Lung microvascular endothelial cell (primary cell): ENCODE measurements at places on chromosomes 4 and X.

- no peak for DNase-seq
These were observed 200.6 kb upstream of the PGRMC2 start for GRCh38 chr4:128488055-128488705.

DNA sequence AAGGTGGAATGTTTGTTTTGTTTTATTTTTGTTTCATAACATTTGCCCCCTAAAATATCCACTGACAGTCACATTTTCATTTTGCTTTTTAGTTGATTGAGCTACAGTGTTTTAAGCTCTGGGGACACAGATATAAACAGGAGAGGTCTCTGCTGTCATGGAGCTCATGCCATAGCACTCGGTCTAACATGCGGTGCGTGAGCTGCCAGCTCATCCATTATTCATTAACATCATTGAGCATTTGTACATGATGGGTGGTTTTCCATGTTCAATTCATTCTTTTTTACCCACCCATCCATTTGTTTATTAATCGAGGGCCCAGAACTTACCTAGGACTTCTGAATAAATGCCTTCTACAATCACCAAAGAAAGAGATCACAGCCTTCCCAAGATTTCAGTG, 150.1 kb upstream of the SFRP2 start:
- DNase-seq = no peak

GRCh38 chr4:2067446-2068197, 8.5 kb downstream of the NAT8L start:
- DNase-seq = no peak

DNA sequence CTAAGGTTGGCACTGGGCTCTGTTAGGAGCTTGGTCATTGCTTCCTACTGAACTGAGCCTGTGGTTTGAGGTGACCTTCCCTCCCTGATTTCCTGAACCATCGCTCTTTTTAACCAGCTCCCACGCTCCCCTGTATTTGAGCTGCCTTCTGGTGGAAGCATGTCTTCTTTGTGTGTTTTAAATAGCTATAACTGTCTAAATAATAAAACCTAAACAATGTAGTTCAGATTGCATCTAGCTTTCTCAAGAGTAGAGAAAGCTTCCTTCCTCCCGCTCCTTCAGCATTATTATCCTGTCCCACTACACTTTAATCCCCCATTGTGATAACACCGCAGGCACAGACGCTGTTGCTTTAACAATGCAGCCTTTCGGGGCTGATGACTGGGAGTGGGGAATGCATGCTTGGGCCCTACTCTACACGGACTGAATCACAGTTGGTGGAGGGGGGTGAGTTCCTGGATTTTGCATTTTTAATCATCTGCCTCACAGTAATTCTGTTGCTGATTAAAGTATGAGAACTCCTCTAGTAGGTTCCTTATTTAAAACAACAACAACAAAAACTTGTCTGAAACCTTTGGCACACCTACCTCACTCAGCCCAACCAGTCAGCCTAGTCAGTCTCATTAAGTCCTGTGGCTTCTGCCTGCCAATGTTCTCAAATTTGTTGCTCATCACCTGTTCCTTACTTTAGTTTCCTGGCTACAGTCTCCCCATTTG, 6.6 kb downstream of the SMS start:
- DNase-seq = peak; percentile 73

GRCh38 chr4:26937139-26937538, 76.5 kb downstream of the STIM2 start:
- DNase-seq = no peak

- no peak for DNase-seq
These were observed 186.5 kb upstream of the SLC7A11 start for GRCh38 chr4:138428611-138429010.

DNA sequence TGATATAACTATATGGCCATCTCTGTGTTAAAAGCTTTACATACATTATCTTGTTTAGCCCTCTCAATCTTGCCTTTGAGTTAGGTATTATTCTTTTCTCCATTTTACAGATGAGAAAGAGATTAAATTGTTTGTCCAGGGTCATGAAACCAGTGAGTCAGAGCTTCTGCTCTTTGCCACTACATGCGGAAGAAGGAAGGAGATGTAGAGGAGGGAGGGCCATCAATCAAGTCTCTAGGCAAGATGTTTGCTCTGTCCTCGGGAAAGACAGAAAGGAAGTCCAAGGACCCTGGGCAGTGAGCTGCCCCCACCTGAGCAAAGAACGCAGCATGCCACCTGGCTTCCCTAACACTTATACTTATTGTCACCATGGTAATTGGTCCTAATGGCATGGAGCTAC, 133.7 kb upstream of the IL1RAPL2 start:
- no peak for DNase-seq

DNA sequence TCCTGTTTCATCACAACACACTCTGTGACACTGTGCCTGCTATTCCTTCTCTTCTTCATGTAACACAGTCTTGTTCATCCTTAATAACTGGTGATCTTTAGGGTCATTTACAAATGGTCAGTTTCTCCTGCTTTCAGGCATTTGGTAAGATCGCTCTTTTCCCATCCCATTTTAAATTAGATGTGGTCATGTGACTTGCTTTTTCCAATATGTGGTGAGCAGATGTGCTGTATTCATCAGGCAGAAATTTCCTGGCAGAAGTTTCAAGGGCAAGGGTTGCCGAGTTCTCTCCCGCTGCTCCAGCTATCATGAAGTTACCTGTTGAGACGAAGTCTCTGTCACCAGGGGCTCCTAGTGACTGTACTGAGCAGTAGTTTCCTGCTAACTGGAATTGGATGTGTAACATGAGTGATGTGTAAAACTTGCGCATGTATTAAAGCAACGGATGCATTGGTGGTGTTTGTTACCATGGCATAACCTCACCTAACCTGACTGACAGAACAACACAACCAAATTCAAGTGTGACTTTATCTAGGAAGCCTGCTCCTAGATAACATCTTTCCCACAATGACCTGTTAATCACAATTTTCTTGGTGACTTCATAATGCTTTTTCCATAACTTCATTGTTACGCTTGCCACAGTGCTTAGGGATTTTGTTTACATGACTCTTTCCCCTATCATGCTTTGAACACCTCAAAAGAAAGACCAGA, 29.5 kb upstream of the BMPR1B start:
- no peak for DNase-seq

- no peak for DNase-seq
These were observed 15.7 kb upstream of the SLC10A4 start for GRCh38 chr4:48467442-48467841.

DNA sequence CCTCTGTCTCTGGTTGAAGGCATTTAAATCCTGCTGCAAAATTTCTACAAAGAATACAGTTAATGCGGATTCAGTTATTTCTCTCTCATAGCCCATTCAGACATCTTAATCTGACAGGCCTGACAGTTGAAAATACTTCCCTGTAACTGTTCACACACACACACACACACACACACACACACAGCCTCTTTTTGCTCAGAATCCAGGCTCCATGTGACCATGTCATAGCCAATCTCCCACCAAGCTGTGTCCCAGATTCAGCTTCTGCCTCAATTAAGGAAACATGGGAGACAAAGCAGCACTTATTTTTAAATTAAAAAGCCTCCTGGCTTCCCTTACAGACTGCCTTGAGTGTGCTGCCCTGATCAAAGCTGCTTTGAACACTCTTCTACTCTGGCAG, 49.3 kb upstream of the EFHC2 start:
- DNase-seq = no peak

GRCh38 chrX:7050271-7050670, 97.2 kb upstream of the STS start:
- DNase-seq = no peak

- DNase-seq = peak; percentile 62
These were observed 215.2 kb upstream of the PSAPL1 start for GRCh38 chr4:7649741-7650531.

DNA sequence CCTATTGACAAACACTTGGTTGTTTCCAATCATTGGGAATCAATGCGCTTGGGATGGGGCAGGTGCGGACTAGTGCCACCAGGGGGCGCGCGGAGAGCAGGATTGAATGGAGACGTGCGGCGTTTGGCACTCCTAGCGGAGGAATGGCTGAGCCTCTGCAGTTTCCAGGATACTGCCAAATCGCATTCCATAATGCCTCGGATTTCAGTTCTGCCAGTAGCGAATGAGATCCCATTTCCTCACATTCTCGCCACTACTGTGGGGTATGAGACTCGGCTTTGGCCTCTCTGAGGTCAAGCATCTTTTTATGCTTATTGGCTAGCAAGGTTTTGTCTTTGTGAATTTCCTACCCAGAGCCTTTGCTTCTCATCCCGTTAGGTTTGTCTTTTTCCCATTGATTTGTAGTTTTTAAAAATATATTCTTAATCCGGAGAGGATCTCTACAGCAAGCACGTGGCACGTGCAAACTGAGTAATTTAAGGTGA, 28.7 kb downstream of the CLDN34 start:
- peak; percentile 82 for DNase-seq

GRCh38 chr4:92031825-92032224, 271.9 kb upstream of the GRID2 start:
- no peak for DNase-seq

DNA sequence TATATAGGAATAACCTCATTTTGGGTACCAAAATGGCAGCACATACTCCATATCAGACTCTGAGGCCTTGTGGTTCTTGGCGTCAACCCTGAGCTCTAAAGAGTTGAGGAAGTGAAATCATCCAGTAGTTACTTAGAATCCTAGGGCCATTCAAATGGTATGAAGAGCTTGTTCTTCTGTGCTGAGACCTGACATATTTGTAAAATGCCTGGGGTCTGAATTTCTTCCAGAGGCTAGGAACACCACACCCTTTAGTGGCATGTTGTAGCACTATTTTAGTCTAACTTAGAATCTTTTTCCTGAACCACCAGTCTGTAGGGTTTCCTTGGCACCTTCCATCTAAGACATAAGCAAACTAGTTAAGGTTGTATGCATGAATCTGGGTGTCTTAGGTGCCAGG, 18.1 kb upstream of the GDPD2 start:
- DNase-seq = no peak

DNA sequence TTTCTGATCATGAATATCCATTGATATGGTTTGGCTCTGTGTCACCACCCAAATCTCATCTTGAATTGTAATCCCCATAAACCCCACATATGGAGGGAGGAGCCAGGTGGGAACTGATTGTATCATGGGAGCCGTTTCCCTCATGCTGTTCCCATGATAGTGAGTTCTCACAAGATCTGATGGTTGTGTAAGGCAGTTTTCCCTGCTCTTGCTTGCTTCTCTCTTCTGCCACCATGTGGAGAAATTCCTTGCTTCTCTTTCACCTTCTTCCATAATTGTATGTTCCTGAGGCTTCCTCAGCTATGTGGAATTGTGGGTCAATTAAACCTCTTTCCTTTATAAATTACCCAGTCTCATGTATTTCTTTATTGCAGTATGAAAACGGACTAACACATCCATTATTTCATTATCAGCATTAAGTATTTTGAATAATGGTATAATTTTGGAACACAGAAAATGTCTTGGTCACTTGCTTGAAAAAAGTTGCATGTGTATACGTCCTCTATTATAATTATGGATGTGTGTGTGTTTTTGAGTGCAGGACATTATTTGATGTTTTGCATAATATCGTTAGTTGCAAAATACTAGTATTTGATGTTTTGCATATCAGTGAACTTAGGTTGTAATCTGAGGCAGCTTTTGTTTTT, 334.6 kb downstream of the PCDH10 start:
- DNase-seq = no peak

GRCh38 chrX:104659005-104659744, 93.2 kb downstream of the IL1RAPL2 start:
- DNase-seq = no peak

DNA sequence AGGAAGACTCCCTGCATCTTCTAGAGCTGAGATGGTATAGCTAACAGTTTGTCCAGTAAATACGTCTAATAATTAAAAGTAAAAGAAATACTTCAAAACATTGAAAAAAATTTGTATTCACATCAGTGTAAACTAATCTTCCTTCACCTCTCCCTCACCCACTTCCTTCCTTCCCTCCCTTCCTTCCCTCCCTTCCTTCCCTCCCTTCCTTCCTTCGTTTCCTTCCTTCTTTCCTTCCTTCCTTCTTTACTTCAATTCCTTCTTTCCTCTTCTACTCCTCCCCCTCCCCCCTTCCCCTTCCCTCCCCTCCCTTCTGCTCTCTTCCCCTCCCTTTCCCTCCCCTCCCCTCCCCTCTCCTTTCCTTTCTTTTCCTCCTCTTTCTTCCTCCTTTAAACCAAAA, 103.7 kb downstream of the POU4F2 start:
- no peak for DNase-seq

- DNase-seq = no peak
These were observed 258.2 kb upstream of the JADE1 start for GRCh38 chr4:128551280-128551679.

GRCh38 chrX:1453951-1454785, 1.5 kb upstream of the ASMTL start:
- DNase-seq = peak; percentile 91

GRCh38 chr4:109608879-109609278, 48.8 kb downstream of the MCUB start:
- no peak for DNase-seq

- no peak for DNase-seq
These were observed 18.6 kb downstream of the RXFP1 start for GRCh38 chr4:158540125-158540907.

GRCh38 chr4:7786040-7786439, 153.6 kb downstream of the AFAP1 start:
- DNase-seq = no peak

GRCh38 chr4:157052429-157053040, 23.4 kb upstream of the GLRB start:
- no peak for DNase-seq

DNA sequence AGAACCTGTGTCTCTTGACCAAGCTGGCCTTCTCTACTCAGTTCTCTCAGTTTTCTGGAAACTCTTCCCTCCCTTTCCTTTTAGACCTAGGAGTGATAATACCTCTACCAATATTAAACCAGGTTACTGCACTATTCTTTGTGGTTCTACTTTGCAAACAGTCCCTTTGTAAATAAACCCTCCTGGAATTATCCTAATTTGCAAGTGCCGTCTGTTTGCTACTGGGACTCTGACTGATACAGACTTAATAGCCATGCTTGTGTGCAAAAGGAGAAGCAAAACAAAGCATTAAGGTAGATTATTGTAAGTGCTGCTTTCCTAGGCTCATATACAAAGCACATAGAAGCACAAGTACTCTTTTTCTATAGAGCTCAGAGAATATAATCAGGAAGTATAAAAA, 507.0 kb downstream of the INPP4B start:
- DNase-seq = no peak

DNA sequence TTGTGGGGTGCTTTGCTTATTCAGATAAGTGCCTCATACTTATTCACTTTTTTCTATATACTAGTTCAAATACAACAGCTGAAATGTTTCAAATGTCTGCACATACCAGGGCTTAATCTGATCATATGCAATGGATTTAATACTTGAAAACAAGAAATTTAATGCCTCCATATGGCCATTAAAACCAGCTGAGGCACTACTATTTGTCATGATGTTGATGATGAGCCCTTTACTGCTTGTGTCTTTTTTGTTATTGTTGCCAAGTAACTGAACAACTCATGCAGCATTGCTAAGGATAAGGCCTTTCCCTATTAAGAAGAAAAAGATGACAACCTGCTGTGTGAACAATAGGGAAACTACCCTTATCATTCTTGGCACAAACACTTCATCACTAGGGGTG, 52.5 kb downstream of the MAGEB10 start:
- DNase-seq = no peak

GRCh38 chr4:176638992-176639391, 153.7 kb downstream of the VEGFC start:
- peak; percentile 31 for DNase-seq
